Urinary bladder (tissue), 4 donors: ENCODE measurements at places on chromosomes 3 and 15. TPM values are rescaled to one million over a fixed set of nuclear protein-coding genes. Genes with fewer than 3 reads are reported as not detected.

- DNase-seq: no peak
Observed at GRCh38 chr3:145902166-145902565, 258.8 kb downstream of the PLOD2 start.

GRCh38 chr3:123286308-123287023 lies 84.7 kb downstream of the SEC22A start:
- no peak for DNase-seq

DNA sequence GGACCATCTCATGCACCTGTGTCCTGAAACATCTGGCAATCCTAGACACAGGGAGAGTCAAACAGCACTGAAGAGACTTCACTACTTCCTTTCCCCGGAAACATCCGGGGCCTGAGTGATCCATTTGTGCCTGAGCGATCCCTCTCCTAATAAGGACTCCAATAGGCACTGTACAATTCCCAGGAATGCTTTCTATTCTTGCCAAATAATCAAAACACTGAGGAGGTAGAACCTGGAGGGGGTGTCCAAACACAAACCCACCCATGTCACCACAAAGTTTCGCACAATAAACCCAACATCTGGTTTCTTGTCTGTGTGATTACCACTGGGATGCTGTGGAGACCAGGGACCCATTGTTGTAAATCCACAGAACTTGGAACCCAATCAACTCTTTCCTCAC lies 205.0 kb downstream of the OPA1 start:
- DNase-seq: no peak

DNA sequence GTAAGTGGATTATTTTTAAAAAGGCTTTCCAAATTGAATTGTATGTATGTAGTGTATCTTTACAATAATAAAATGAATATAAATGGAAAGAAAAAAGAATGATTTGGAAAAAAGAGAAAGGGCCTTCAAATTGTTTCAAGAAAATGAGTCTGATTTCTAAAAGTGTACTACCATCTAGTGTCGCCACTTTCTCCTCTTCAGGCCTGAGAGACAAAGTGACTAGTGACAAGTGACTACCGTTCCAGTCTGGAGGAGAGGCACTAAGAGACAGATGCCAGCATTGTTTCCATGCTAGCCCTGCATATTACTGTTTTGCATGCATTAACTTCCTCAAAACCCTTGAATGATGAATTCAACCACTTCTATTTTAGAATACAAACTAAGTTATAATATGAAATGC lies 39.3 kb downstream of the P3H2 start:
- no peak for DNase-seq

WDR5B gene
- 8.1 TPM for total RNA-seq

SCN11A gene
- total RNA-seq: 11.8 TPM

DNA sequence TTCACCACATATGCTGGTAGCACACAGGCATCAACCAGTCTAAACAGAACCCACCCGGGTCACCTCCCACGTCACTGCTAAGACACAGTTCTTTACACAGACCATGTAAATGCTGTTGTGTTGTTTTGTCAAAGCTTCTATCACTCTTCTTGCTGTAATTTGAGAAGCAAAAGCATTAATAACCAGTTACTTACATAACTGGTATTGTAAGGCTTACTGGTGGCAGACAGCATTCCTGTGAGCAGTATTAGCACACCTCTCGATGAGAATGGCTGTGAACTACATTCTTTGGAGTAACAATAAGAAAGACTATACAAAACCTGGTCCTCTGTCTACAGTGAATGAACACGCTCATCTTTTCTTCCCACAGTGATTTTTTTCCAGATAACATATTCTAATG lies 479.2 kb downstream of the LPP start:
- no peak for DNase-seq

DNA sequence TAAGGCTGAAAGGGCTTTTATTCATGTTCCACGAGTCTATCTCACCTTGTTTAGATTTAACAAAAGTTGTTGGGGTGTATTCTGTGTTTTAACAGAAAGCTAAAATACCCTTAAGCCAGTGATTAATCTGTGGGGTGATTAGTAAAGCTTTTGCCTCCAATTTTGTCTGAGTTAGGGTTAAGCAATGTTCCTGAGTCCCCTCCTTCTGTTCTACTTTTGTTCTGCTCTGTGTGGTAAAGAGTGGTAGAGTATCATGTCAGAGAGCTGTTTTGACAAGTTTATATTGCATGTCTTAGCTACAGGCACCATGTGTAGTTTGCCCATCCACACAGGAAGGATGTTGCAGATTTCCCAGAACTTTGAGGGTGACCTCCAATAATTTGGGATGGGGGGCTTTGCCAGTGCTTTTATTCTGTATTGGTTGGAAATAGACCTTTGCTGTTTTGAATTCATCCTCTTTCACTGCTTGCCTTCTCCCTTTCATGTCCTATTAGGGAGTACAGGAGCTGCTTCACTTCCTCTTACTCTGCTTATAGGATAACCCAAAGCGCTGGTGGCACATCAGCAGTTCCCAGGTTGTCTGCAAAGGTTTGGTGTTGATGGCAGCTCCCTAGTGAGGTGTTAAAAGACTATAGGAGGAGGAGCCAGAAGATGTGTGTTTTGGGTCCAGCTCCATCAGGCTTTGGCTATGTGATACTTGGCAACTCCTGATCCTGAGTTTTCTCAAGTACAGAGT lies 7.4 kb downstream of the PDE8A start:
- no peak for DNase-seq

GRCh38 chr3:98564282-98565005 lies 29.0 kb downstream of the CPOX start:
- no peak for DNase-seq

GRCh38 chr3:31466866-31467265 lies 65.9 kb upstream of the STT3B start:
- no peak for DNase-seq

DNAH12 gene
- total RNA-seq: 0.37 TPM

RTP3 gene
- not detected for total RNA-seq

PAQR5 gene
- 2.6 TPM for total RNA-seq

DNA sequence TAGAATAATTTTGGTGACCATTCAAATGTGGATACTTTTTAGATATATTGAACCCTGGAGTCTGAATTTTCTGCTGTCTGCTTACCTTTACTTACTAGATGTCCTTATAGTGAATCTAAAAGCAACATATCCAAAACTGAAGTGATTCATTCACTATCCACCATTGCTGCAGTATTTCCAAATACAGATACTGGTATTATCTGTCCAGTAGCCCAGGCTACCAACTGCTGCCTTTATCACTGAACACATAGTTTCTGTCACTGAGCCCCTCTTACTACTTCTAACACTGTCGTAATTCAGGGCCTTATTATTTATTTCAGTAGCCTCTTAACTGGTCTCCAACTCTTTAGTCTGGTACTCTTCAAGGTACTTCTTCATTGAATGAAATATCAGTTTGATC lies 49.2 kb downstream of the SLMAP start:
- no peak for DNase-seq

SST gene
- total RNA-seq: 2.3 TPM

GRCh38 chr3:26614006-26614685 lies 8.4 kb upstream of the LRRC3B start:
- DNase-seq: no peak

P3H2 gene
- 12.7 TPM for total RNA-seq

STARD5 gene
- 25.5 TPM for total RNA-seq

DNA sequence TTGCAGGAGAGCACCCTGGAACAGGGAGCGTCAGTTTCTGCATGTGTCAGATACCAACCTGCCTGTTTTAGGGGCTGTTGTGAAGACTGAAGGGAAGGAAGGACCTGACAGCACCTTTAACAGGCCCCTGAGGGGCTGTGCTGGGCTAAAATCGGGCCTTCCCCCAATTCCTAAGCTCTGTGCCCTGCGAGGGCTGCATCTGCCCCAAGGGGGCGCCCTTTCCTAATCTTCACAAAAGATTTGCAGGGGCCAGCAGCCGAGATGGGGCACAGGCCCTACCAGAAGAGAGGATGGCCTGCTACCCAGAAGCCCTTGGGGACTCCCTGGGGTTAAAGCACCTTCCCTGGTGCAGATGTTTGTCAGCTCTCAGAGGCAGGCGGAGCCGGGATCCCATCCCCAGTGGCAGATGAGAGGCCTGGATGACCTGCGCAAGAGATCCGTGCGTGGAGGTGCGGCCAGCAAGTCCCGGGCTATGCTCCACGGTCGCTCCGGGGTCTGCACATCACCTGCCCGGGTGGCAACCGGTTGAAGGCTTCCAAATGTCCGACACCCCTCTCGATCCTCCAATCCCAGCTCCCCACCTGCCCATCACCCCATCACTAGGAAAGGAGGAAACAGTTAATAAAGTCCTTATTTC lies 53.6 kb downstream of the RHCG start:
- no peak for DNase-seq

GRCh38 chr3:100970477-100970990 lies 22.7 kb downstream of the ABI3BP start:
- no peak for DNase-seq

MAGI1 gene
- 46.7 TPM for total RNA-seq

DNA sequence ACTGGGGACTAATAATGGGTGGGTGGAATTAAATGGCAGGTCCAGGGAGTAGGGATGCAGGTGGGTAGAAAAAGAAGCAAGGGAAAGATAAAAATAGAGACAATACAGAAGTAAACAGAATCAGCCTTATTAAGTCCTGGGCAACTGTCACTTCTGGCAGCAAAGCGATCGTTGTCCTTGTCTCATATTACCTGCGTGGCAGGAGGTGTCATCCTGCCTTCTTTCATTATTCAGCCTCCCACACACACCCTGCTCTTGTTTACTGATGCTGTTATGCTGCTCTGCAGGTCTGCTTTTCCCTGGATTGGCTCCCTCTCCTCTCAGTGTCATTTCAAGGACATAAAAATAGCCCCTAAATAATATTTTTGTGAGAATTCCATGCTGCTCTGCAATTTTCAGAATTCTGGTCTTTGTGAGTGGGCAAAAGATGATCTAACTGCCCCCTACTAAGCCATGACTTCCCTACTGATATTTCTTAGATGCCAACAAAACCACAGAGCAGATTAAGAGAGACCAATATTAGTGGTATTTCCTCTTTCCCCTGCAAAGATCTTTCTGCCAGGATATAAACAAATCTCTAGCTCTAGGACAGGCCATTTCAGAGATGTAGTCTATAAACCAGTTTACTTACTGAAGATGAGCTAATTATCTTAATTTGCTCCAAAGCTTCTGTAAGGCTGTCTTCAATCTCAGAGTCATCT lies 8.5 kb downstream of the VEPH1 start:
- no peak for DNase-seq

DNA sequence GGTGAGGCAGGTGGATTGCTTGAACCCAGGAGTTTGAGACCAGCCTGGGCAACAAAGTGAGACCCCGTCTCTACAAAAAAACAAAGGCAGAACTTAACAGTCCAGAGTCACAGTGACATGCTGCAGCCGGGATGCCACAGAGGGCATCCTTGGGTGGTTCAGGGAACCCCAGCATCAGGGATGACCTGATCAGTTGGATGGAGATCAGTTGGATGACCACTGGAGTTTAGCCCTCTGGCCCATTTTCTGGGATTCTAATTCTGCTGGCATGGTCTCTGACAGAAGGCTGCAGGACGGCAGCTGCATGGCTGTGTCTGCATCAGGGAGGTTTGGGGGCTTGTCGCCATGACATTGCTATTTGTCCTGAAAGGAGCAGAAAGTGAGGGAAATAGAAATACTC lies 19.8 kb downstream of the WHAMM start:
- no peak for DNase-seq

DNA sequence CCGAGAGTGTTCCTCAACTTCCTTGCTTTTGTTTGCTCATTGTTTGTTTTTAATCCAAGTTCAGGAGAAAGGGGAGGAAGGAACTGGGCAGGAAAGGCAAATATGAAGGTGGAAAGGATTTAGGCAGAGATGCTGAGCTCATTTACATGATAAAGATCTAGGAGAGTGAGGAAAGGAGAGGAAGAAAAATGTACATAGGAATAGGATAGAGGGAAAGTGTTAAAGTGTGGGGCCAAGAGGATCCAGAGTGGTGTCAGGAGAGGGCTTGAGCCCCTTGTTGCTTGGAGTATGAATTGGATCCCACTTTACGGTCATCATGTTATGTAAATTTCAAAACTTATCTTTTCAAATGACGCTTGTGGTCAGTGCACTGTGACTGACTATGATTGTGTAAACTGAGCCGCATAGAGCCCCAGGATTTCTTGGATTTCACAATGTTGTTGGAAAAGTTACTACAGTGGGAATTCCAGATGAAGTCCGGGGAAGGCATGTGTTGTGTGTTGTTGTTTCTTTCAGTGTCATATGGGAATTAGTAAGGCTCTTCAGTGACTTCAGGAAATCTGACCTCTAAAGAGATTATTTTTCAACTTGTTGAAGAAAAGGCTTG lies 15.0 kb upstream of the PLD1 start:
- DNase-seq: no peak

DNA sequence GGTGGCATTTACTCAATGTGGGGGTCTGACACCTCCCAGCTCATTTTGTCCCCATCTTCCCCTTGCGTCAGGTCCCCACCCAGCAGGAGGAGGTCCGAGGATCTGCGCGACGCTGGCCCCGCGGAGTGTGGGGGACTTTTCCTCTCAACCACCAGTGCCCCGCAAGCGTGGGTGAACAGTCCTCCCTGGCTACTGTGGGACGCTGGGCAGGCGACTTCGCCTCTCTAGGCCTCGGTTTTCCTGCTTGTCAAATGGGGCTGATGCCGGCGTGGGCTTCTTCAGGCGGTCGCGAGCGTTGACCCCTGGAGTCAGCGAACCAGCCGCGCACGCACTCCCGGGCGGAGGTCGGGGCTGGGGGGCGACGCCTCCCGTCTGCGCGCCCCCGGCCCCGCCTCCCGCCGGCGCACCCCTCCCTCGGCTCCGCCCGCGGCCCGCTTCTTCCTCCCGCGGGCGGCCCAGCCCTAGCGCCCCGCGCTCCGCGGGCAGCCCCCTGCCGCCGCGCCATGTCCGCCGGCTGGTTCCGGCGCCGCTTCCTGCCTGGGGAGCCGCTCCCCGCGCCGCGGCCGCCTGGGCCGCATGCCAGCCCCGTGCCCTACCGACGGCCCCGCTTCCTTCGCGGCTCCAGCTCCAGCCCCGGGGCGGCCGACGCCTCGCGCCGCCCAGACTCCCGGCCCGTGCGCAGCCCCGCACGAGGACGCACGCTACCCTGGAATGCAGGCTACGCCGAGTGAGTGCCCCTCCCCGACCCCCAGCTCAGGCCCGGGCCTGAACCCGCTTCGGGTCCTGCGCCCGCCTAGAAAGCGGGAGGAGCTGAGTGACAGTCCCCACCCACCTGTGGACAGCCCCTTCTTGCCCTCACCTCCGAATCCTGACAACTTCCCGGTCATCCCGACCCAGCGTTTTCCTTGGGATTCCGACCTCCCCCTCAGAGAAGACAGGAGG lies at the start of gene PPM1M:
Gene PPM1M (plus strand): TSS at position 438 of the 942 bp plus-strand sequence. CDS start 66 bp downstream, at position 504.
- no peak for DNase-seq

DNA sequence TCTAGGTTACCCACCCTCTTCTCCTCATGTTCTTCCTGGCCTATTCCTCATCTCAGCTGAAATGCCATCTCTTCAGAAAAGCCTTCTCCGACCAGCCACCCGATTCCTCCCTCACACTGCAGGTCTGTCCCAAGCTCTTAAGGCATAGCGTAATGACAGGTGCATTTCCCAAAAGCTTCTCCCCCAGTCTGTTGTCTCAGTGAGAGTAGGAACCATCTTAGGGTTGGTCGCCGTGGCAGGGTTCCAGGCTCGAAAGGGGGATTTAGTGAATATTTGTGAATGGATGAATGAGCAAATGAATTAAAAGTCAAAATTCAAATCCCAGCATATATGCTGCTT lies 78.6 kb downstream of the TOP2B start:
- DNase-seq: no peak
